ENCODE measurements at places on chromosomes 5 and 9. TPM values are rescaled to one million over a fixed set of nuclear protein-coding genes. Genes with fewer than 3 reads are reported as not detected.

IL31RA gene
- total RNA-seq: 1.6 TPM

CD274 gene
- 26.7 TPM for total RNA-seq

KLHL3 gene
- 20.7 TPM for total RNA-seq

SLC4A9 gene
- total RNA-seq: not detected

ROPN1L gene
- total RNA-seq: 0.96 TPM

SARDH gene
- total RNA-seq: 0.33 TPM

All from vein endothelial cell (primary cell).